Mucosa of gallbladder (tissue), 1 donor: ENCODE measurements at places on chromosomes 5 and 9. TPM values are rescaled to one million over a fixed set of nuclear protein-coding genes. Genes with fewer than 3 reads are reported as not detected.

The CDH9 gene
- total RNA-seq: not detected

- no peak for DNase-seq
Observed at GRCh38 chr9:132061526-132061925, 18.1 kb downstream of the MED27 start.

DNA sequence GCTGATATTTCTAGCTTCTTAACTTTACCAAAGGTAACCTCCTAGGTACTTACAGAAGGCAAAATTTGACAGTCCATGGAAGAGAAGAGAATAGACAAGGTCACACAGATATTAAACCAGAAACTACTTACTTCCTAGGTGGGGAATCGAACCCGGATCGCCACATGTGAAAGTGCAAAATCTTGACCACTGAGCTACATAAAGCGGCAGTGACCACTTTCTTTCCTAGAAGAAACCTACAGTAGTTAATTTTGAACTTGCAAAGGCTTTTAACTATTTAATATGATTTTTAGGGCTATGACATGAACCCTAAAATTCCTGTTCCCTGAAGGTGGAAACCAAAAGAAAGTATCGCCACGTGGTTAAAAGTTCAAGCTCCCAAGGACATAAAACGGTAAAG is 20.3 kb upstream of the ATOSB start:
- no peak for DNase-seq

- DNase-seq: no peak
Observed at GRCh38 chr5:30100929-30101328, 1092.6 kb upstream of the CDH6 start.

- no peak for DNase-seq
Observed at GRCh38 chr9:110986529-110986928, 51.7 kb downstream of the LPAR1 start.

The KCNN2 gene
- total RNA-seq: 0.17 TPM

The NOXA1 gene
- total RNA-seq: 36.7 TPM

- DNase-seq: no peak
Observed at GRCh38 chr5:133531178-133531577, 81.2 kb downstream of the FSTL4 start.

DNA sequence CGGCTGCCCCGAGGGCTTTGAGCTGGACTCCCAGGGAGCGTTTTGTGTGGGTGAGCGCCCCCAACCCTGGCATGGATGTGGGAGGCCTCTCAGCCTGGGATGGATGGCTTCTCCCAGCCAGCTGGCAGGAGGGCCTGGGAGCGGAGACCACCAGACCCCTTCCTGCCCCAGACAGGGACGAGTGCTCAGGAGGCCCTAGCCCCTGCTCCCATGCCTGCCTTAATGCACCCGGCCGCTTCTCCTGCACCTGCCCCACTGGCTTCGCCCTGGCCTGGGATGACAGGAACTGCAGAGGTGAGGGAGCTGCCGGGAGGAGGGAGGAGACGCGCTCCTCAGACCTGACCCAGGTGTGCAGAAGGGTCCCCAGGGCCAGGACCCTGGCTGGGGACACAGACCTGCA is 17.4 kb upstream of the ASS1 start:
- no peak for DNase-seq

The TAF11L5 gene
- not detected for total RNA-seq

The UNC5A gene
- total RNA-seq: 0.14 TPM

DNA sequence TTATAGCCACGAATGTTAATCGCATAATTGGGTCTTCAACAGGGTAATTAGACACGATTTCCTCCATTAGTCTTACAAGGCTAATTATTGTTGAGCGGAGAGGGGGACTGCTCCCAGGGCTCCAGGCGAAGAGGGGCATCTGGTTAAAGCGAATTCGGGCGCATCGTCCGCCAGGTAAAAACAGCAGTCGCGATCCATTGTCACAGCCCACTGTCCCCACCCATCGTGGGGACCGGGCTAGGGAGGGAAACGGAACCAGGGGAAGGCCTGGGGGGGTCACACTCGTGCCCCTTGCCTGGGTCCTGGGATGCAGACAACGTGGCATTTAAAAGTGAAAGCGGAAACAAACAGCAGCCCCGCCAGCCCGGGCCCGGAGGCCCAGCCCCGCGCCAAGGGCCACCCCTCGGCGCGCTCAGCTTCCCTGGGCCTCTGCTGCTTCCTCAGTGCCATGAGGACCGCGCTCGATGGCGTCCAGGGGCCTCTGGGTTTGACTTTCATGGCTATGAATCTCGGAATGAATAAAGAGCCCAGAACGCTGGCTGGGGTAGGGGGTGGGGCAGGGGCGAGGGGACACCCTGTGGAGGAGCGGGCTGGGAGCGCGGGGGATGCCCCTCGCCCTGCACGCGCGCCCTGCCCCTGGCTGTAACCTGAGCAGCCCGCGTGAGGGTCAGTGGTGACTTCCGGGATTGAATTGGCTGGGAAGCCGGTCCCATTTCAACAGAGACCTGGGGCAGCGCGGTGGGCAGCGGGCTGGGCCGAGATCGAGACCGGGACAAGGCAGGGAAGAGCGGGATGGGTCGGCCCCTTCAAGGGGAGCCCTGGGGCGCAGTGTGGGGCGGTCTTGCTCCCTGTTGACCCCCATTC is 99.9 kb downstream of the GTF3C4 start:
- DNase-seq: peak; percentile 61

DNA sequence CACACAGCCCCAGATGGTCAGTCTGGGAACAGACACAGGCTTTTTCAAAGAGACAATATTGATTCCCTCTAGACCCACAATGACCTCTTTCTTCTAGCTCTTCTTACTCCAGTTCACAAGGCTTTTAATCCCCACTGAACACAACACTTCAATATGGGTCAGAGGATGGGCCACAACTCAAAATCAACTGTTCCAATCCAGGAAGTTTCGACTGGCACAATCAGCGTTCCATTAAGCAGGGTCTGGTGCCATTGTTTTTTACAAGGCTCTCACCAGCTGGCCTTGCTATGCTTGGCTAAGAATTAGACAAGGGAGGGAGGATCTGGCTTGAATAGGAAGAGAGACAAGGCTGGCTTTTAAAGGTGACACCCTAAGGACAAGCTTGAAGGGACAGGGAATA is 199.4 kb upstream of the SLC24A2 start:
- DNase-seq: no peak

- no peak for DNase-seq
Observed at GRCh38 chr5:146877783-146878475, 628 bp downstream of the PPP2R2B start.

DNA sequence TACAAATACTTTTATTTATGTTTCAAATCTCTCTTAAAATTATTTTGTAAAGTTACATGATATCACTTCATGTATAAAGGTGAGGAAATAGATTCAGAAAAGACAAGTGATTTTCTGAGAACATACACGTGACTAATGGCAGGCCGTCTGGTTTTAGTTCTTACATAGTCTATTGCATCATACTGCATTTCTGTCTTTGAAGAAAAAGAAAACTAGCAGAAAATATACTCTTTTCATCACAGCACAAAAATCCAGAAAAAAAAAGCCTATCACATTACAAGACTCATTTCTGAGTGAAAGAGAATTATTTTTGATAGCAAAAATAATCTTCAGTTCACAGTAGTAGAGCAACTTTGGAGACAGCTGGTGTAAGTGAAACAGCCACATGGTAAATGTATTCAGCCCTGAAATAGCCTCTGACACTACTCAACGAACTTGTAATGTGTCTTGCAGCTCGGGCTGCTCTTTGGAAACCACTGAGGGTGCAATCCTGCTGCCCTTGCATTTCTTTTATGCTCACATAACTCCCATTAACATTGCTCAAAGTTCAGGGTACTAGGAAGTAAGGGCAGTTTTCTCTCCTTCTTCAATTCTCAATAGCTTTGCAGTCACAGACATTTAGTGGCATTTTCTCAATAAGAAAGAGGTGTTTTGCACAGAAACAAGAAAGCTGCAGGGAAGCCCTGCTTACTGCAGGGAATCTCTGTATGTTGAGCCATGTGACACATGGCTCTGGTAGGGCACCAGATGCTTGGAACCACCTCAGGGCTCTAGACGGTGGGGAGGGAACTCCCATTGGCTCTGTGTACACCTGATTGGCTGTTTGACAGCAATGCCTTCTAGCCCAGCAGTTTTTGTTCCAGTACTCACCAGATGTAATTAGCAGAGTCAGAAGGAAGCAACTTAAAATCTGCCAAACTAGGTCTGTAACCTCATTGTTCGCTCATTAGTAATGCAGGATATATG is 845.3 kb upstream of the PTPRD start:
- no peak for DNase-seq

The ISL1 gene
- not detected for total RNA-seq
